RCC 7860 (cell line): ENCODE measurements at places on chromosomes 2 and 18.

- no peak for DNase-seq
Measured at GRCh38 chr2:172808156-172808555, 72.5 kb downstream of the RAPGEF4 start.

DNA sequence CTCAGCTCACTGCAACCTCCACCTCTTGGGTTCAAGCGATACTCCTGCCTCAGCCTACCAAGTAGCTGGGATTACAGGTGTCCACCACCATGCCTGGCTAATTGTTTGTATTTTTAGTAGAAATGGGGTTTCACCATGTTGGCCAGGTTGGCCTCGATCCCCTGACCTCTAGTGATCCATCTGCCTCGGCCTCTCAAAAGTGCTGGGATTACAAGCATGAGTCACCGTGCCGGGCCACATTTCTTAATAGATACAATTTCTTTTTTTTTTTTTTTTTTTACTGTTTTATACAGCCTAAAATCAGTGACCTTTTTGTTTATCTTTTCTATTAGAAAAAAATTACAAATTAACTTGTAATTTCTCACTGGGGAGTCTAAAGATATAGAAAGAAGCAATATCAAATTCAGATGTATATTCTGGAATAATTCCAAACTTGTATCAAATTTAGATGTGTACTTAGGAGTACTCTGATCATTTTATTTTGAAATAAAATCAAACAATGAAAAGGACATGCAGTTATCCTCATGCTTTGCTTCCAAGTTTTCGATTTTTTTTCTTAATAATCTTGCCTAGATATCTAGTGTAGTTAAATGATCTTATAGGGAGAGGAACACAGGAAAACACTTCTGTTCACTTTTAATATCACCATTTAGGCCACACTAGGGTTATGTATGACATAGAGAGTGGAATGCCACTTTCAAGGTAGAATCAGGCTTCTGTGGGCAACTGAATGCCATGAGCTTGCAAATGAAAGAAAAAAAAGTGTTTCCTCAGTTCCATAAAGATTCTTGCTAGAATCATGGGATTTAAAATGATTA, 1089.3 kb downstream of the SUCLG1 start:
- no peak for DNase-seq

DNA sequence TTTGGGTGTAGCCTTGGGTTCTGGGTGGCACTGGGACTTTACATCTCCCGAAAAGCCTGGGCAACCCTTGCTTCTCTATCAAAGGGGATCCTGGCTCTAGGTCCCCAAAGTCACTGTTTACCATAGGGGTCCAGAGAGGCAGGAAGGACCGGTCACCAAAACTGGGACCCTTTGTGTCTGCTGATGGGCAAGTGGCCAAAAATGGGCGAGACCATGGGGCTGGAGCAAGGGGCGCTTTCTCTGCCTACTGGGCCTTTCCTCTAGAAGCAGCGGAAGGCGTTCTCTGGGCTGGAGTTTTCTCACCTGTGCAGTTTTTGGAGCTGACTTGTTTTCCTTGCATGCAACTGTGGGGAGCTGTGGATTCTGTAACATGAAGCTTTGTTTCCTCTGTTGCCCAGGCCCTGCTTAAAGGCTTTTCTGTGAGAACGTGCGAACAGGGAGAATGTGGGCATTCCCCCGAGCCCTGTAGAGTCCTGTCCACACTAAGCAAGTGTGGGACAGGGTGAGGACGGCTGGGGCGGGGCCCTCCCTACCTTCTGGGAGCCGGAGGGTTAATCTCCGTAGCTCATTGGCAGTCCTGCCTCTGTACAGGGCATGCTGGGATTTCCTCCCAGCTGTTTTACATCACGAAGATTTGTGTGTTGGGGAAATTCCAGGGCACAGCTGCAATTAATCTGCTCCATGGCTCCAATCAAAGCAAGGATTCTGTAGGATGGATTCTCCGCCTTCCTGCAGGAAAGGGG, 50.2 kb downstream of the TGOLN2 start:
- no peak for DNase-seq

DNA sequence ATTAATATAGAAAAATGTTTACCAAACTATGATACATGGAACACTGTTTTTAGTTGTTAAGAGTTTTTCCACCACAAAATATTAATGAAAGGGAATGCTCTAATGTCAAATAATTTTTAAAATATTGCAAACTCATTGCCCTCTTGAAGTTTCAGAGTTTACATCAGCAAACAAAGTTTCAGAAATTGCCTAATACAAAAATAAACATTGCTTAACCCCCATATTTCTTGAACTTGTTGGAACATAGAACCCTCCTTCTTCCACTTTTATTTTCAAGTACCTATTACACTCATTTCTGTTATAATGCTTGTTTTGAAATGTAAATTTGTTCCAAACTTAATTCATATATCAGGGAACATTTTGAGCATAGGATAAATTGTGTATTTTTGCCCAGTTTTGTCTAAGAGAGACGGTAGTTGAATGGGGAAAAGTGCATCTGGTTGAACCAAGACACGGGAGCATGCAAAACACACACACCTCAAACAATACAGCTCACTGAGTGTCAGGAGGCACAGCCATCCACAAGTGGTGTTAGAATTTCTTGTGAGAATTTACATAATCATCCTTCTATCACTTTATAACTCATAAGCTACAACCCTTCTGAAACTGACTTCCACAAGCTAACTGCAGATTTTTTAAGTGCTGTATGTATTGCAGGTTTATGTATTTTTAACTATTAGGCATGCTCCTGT, 5.3 kb upstream of the MC4R start:
- DNase-seq = no peak

DNA sequence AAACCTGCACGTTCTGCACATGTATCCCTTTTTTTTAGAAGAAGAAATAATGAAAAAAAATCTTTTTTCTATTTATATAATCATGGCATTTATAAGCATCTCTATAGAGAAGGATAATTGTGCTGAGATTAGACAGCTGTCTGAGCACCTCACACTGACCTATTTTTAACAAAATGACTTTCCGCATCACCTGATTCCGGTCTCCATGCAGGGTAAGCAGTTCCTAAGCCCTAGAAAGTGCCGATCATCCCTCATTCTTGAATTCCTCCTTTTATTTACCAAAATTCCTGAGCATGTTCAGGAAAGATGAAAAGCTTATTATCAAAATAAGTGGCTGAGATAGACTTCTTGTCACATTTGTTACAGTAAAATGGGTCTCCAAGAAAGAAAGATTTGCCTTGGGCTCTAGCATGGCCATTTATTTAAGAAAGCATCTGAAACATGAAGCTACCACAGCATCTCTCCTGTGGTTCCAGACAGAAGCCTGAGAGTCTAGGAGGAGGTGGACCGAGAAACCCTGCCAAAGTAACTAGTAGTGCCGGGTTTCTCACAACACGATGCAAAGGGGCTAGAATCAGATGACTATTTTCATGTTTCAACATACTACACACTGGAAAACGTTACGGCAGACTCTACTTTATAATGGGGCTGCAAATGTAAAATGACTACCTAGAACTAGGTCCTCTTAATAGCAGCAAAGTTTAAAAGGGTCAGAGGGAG, 670 bp downstream of the GKN1 start:
- no peak for DNase-seq

DNA sequence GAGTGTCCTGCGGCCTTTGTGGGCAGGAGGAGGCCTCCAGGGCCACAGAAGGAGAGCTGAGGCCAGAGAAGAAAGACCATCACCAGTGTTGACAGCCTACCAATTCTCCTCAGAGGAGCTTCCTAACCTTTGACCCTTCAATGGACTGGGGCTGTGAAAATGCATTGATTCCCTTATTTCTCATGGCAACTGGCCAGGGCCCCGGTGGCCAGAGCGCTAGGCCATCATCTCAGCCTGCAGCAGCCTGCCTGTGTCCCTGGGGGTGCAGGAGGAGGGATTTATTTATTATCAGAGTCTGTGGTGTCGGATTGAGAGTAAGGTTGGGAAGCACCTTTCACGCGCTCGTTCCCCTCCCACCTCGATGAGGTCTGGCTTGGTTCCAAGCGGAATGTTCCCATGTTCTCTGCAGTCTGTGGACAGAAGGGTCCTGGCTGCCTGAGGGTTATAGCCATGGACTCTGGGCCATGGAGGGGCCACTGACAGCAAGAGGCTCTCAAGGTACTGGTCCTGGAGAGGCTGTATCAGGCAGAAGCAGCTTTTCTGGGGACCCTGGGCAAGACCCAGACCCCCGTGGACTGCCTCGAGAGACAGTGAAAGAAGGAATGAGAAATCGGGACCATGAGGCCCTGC, 53.8 kb downstream of the CYP27C1 start:
- no peak for DNase-seq

- DNase-seq = peak; percentile 70
Measured at GRCh38 chr2:200603972-200604371, 18.2 kb downstream of the AOX1 start.

- DNase-seq = no peak
Measured at GRCh38 chr2:66874411-66874810, 439.5 kb downstream of the MEIS1 start.
